ENCODE measurements at places on chromosomes 16 and 17.

DNA sequence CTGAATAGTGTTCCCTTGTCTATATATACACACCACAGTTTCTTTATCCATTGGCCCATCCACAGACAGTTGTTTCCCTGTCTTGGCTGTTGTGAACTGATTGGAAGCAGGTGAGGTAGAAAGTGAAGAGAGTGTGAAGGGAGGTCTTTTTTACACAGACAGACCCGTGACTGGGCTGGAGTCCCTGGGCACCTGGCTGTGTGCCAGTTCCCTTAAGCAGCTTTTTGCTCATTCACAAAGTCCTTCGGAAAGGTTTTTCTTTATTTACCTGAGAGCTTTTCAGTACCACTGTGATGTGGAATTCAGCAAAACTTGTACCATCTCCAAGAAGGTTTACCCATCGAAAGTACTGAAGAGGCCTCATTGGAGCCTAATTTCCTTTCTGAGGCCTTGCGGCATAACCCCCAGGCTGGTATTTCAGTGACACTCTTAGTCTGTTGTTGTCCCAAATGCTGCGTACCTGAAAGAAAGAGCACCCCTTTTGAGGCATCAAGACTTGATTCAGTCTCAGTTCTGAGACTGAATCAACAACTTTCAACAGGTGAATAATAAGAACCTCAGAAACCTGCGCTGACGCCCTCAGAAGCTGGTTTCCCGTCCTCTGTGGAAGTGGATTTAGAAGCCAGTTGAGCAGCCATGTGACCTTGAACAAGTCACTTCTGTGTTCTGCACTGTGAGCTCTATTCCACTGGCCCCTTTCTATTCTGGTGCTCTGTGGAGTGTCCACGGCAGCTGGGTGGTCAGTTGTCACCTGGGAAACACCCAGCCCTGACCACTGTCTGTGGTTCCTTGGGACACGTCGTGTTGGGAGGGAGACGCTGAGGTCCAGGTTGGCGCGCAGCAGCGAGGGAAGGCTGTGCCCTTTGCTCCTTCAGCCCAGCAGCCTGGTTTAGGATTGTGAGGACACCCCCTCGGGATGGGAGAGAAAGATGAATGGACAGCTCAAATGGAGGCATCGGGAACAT lies 53.9 kb upstream of the CRISPLD2 start:
- DNase-seq, result no peak

DNA sequence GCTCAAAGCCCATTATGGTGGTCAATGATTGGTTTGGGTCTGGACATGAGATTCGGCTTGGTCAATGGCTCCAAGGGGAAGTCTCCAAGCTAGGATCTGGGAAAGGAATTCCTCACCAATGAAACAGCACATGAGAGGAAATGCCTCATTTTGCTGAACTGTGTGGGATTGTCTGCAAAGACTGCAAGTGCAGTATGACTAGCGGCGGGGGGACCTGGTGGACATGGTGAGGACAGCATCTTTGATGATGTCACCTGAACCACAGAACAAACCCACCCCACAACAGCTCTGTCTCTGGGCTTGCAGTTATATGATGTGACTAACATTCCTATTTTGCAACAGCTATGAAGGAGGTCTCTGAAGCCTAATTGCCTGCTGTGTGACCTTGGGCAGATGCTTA lies 50.6 kb upstream of the NKD1 start:
- DNase-seq, result no peak

GRCh38 chr17:42541041-42541833 lies 5.2 kb downstream of the NAGLU start:
- no peak for DNase-seq

- DNase-seq, result no peak
Measured at GRCh38 chr17:63974594-63975192, 2.0 kb upstream of the SCN4A start.

- no peak for DNase-seq
Measured at GRCh38 chr17:48429638-48430586, at the start of gene SKAP1. Gene SKAP1 (minus strand): TSS chr17:48430214.

DNA sequence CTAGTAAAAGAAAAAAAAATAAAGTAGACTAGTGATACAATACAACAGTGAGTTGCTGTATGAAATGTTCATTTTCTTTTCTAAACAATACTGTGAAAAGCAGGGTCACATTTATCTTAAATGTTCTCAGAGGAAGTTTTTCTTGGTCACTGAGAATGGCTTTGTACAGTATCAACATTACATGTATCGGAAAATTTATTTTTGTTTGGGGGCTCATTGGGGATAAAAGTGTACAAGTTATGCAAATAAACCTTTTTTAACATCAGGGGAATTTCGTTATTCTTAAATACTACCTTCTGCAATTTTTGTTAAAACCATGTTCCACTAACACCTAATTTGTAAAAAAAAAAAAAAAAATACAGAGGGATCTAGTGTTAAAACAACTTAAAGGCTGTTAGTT lies 8.7 kb upstream of the ZNF594 start:
- no peak for DNase-seq

- no peak for DNase-seq
Measured at GRCh38 chr17:73435412-73435811, 123.6 kb upstream of the CDC42EP4 start.

DNA sequence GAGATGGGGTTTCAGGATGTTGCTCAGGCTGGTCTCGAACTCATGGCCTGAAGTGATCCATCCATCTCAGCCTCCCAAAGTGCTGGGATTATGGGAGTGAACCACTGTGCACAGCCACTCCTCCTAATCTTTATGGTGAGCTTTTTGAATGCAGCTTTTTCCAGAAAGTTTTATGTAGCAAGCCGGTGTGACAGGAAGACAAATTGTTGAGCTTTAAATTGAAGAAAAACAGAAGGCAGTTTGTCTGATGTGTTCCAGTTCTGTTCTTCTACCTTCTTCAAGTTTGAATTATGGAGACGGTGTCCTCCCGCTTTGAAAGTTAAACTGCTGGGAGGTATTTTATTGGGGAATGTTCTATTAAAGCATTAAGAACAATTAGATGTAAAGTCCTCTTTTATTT lies 177.1 kb downstream of the SNX29 start:
- no peak for DNase-seq

DNA sequence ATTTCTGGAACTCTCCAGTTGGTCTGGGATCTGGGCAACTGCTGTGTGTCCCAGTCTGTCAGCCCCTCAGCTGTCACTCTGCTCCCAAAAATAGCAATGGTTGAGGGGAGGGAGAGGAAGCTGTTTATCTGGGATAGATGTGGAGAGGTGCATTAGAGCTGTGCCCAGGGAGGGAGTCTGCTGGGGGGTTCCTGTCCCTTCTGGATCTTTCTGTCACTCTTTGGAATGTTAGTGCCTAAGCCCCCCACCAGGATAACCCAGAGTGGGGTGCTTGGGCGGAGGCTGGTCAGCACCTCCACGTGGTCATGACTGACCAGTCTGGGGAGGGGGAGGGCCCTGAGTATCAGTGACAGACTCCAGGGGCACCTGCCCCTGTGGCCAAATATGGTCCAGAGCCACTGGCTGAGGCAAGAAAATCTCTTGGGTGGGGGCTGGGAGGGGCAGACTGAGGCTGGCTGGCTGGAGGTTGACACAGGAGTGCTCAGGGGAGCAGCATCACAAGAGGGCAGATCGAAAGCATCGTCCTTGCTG lies at the start of gene UNC45B:
Gene UNC45B, plus strand, starts transcription at position 443 of the 531 bp plus-strand sequence. CDS start 447 bp downstream, outside the sequence.
- no peak for DNase-seq

DNA sequence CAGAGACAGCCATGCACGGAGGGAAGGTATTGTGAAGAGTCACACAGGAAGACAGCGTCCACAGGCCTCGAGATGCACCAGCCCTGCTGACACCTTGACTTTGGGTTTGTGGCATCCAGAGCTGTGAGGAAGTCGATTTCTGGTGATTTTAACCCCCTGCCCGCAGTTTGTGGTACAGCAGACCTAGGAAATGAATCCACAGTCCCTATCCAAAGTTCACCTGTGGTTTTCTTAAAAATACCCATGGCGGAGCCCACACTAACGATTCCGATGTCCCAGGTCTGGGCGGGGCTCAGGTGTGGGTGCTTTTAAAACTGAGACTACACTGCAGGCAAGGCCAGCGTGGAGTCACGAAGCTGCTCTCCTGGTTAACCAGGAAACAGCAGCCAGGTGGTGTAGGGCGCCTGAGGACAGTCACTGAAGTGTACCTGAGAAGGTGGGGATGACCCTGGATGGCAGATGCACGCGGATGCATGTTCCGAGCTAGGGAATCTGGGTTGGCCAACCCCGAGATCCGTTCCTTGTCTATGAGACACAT lies 14.4 kb upstream of the MEAK7 start:
- DNase-seq, result no peak

- DNase-seq, result no peak
Measured at GRCh38 chr16:47079860-47080259, 63.9 kb downstream of the NETO2 start.

DNA sequence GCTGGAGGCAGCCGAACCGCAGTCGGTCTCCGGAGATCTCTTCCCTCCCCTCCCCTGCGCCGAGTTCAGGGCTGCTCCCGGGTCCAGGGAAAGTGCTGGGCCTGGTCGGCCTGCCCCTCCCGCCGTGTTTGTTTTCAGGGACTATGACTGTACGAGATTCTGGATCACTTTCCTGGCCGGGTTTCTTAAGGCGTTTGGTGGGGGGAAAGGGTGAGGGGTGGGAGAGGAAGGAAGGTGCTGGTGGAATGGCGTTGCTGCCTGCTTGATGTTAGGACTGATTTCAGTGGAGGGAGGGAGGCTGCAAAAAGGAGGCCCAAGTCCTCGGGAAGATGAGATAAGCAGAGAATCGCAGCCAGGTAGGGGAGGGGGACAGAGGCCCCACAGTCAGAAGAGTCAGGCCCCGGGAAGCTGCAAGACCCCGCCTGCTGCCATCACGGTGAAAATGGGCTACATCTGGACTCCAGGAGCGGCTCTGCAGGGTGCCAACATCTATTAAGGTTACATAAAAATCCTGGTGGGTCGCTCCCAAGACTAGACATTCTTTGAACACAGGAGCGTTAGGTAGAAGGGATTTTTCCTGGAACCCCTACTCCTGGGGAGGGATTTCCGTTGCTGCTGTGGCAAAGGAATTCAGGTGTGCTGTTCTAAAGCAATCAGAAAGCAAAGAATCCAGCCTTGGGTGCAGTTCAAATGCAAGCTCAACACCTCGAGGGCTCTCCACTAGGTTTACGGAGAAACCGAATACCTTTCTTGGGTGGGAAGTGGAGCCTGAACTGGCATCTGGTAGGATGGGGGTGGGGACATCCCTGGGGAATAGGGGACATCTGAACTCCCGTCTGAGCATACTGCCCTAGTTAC lies 1.2 kb downstream of the ARHGAP44 start:
- DNase-seq, result no peak

- DNase-seq, result peak; percentile 92
Measured at GRCh38 chr17:40098846-40099618, 1.4 kb downstream of the NR1D1 start.

- DNase-seq, result no peak
Measured at GRCh38 chr16:87951552-87952538, 611 bp downstream of the BANP start.

- no peak for DNase-seq
Measured at GRCh38 chr17:19676896-19677295, 28.3 kb downstream of the ALDH3A2 start.

DNA sequence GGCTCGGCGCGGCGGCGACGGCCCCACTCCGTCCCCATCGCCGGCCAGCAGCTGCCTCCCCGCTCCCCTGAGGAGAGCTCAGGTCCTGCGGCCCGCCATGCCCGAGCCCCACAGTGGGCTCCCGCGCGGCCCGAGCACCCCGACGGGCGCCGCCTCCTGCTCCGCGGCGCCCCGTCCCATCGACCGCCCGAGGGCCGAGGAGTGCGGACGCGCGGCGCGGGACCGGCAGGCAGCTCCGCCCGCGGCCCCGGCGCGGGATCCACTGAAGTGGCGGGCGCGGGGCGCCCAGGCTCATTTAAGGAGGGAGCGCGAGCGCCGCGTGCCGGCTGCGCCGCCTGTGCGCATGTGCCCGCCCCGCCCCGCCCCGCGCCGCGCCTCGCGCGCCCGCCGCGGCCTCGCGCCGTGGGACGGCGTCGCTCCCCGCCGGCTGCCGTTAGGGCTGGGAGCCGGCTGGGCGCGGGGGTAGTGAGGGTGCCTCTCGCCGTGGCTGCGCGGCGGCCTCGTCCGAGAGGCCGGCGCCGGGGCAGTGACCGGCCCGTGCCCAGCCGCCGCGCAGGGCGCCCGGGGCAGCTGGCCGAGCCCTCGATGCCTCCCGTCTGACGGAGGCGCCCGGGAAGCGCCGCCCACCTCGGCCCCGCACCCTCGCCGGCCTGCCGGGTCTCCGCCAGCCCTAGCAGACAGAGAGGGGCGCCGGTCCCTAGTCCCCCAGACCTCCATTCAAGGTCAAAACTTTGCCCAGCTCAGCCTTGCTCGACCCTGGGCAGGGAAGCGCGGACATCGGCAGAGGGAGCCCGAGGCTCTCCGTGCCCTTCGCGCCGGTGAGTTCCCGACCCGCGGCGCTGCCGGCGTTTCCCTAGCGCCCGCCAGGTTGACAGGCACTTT lies at the start of gene NETO2:
Gene NETO2, minus strand, starts transcription at position 269 of the 882 bp plus-strand sequence. CDS start 333 bp downstream, outside the sequence.
- DNase-seq, result no peak

DNA sequence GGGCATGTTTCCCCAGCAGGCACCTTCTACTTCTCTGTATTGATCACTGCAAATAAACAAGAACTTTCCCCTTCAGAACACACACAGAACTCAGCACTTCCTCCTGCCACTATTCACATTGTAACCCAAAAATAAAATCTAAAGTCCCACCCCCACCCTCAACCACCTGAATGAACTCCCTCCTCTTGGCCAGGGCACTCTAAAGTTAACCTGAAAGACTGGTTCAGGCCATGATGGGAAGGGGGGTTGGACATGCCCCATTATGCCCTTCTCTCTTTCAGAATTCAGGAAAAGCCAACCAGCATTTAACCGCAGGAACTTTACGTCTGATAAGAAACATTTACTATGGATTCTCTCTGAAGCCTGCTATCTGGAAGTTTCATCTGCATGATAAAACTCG lies 27.4 kb upstream of the CCL2 start:
- DNase-seq, result no peak

- DNase-seq, result no peak
Measured at GRCh38 chr17:4530799-4531730, 24.1 kb downstream of the MYBBP1A start.

DNA sequence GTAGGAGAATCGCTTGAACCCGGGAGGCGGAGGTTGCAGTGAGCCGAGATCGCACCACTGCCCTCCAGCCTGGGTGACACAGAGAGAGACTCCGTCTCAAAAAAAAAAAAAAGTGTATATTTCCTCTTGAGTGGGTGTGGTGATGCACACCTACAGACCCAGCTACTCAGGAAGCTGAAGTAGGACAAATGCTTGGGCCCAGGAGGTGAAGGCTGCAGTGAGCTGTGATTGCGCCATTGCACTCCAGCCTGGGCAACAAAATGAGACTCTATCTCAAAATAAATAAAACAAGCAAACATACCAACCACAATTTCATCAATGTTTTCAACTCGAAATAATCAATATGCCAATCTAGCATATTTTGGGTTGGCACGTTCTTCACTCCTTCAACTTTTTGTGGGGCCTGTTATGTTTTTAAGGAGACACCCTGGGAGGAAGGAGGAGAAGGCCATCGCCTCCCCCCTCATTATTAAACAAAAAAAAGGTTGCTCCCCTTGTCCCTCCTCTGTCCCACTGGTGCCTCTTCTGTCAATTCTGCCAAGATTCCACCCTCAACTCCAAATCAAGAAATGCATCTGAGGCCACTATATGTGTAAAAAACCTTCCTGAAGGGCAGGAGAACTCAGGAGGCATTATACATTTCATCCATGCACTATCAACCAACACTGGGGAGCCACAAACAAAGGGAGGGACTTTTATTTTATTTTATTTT lies 52.4 kb upstream of the ATF7IP2 start:
- DNase-seq, result no peak

- no peak for DNase-seq
Measured at GRCh38 chr17:17080781-17081180, 38.5 kb downstream of the MPRIP start.

- no peak for DNase-seq
Measured at GRCh38 chr16:9820476-9821246, 361.6 kb downstream of the GRIN2A start.

- DNase-seq, result no peak
Measured at GRCh38 chr17:18241229-18241871, 15.9 kb downstream of the LLGL1 start.

All from HS-27A (cell line).